ENCODE measurements at places on chromosomes 5 and 9.

GRCh38 chr5:174504266-174504726 is 220.1 kb upstream of the MSX2 start:
- no peak for DNase-seq

- DNase-seq: no peak
Measured at GRCh38 chr5:90747175-90747574, 188.6 kb downstream of the ADGRV1 start.

- no peak for DNase-seq
Measured at GRCh38 chr9:124268661-124269060, 10.9 kb downstream of the NEK6 start.

- no peak for DNase-seq
Measured at GRCh38 chr5:2763533-2763794, 12.0 kb upstream of the IRX2 start.

DNA sequence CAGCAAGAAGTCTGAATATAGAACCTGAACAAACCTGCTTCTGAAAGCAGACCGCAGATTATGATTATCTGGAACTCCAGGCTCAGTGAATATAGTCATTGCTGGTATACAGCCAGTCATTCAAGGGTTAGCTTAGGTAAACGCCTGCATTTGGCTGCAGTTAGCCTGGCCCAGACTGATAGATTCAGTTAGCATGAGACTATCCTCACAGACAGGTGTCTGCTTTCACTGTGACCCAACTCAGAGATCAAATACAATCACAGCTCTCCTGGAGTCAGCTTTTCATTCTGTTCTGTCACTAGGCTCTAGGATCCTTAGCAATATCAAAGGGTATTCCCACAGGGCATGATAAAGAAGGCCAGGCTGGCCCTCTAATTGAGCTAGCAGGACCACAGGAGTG is 138.6 kb upstream of the PLCXD3 start:
- no peak for DNase-seq

DNA sequence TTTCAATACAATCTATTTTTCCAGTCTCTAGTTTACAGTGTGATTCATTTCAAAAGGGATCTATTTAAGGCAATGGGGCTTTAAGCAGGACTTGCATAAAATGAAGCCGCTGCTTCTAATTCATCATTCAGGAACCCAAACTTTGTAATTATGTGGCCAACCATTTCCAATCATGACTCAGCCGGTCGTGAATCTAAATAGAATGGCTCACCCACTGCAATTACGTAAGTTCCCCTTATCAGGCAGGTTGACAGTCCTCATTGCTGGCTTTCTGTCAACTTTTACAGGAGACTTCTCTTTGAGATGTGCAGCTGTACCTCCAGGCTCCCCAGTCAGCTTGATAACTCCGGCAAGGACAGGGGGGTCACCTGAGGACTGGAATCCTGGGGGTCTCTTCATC is 152.8 kb upstream of the DAP start:
- DNase-seq: no peak

- no peak for DNase-seq
Measured at GRCh38 chr9:13809401-13809800, 504.5 kb downstream of the NFIB start.

DNA sequence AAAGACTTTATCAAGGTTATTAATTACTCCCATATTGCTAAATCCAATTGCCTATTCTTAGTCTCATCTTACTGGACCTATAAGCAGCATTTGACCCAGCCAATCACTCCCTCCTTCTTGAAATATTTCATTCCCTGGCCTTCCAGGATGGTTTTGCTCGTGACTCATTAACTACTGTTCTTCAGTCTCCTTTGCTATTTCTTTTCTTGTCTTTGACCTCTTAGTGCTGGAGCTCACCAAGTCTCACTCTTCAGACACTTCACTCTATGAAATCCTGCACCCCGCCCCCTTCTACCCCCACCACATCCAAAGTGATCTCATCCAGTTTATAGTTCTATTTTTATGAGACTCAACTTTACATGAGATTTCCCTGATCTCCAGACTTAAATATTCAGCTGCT is 803.1 kb upstream of the WWC1 start:
- DNase-seq: no peak

DNA sequence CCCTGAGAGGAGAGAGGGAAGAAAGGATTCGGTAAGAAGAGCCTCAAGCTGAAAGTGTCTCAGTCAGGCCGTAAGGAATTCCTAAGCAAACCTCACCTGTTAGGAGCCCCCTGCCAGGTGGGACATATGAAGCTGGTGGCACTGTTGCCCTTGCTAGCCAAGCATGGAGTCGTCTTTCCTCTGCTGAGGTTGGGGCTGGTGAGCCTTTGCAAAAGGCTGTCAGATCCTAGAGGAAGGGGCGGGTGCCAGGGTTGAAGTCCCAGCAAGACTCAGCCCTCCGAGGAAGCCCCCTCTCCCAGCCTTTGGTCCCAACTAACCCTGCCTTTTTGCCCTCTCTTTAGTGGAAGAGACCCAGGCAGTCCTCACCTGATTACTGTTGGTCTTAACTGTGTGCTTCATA is 5.5 kb upstream of the SMIM32 start:
- no peak for DNase-seq

DNA sequence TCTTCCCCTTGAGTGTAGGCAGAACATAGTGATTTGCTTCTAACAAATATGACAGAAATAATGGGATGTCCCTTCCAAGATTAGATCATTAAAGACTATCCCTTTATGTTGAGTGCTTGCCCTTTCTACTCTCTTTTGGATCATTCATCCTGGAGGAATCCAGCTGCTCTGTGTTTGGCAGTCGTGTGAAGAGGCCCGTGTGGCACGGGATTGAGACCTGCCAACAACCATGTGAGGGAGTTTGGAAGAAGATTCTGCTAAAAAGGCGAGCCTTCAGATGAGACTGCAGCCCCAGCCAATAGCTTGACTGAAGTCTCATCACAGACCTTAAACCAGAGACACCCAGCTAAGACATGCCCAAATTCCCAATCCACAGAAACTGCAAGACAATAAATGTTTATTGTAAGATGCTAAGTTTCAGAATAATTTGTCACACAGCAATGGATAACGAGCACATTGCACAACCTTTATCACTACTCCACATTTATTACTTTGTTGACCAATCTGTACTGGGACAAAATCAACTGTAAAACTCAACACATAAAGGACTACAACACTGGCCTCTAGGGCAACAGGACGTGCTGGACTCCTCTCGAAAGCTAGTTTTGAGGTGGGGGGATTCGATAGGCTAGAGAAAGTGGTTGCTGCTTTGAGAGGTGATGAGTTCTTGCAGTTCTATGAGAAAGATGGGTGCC is 42.8 kb downstream of the ANGPTL2 start:
- no peak for DNase-seq

- DNase-seq: no peak
Measured at GRCh38 chr5:926417-927171, 33.9 kb downstream of the TRIP13 start.

Data from NCI-H1417 treated with DMSO at 0.1 percent for 48 hours (cell line).